ENCODE measurements at places on chromosomes 16 and 17. TPM values are rescaled to one million over a fixed set of nuclear protein-coding genes. Genes with fewer than 3 reads are reported as not detected.

TVP23A gene
- total RNA-seq = not detected

NPIPA8 gene
- total RNA-seq = not detected

FN3K gene
- 4.2 TPM for total RNA-seq

CHST5 gene
- not detected for total RNA-seq

MYH11 gene
- total RNA-seq = not detected

CHST6 gene
- 1.5 TPM for total RNA-seq

PCGF2 gene
- total RNA-seq = 6.4 TPM

KRT24 gene
- total RNA-seq = not detected

RDM1 gene
- 0.26 TPM for total RNA-seq

KRTAP4-5 gene
- total RNA-seq = not detected

NKD1 gene
- total RNA-seq = 0.07 TPM

PRDM7 gene
- not detected for total RNA-seq

GRCh38 chr17:17911001-17911613 is 61.1 kb downstream of the TOM1L2 start:
- no peak for DNase-seq

- DNase-seq = no peak
These were observed 77.0 kb downstream of the MRC2 start for GRCh38 chr17:62704381-62704971.

DNA sequence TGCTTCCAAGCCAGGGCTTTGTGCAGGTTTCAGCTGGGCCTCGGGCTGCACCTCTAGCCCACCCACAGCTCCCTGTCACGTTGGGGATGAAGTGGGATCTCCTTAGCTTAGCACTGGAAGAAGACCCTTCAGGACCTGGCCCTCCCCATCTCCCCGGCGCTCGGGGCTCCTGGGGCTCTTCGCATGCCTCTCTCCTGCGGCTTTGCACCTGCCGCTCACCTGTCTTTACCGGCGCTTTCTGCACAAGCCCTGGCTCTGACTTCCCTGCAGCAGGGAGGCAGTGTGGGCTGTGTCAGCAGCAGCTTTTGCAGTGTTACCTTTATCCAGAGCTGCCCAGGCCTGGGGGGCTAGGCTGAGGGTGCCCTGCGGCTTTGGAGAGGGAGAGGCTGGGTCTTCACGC is 52.3 kb downstream of the NT5M start:
- DNase-seq = no peak

DNA sequence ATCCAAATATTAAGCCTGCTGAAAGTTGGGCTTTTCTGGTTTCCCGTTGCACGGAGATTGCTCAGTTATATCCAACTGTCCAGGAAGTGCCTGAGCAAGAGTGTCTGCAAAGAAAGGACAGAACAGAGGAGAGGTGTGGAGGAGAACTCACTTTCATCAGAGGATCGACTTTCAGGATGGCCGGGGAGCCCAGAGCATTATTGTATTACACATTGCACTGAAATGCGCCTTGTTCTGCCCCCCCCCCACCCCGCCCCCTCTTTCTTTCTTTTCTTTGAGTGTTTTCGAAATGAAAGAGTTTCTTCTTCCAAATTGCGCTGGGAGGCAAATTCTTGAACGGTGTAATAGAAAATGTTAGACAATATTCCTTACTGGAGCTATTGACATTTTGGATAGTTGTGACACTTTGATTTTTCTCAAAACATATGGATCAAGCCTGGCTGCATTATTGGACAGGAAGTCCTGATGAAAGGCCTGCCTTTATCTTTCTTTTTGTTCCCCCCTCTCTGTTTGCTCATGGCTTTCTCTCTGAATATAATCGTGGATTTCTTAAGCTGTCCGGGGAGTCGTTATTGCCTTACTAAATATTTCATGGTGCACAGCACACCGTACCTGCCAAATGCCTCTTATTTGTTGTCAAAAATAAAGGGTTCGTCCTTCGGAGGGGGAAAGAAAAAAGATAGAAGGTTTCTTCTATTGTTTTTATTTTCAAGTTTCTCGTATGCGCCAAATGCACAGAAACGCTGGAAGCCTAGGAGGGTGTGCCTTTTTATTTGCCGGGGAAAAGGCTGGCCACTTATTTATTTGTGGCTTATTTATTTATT is 110.8 kb downstream of the IRX3 start:
- DNase-seq = no peak

GRCh38 chr17:40915199-40915661 is 22.2 kb downstream of the KRT23 start:
- no peak for DNase-seq

GRCh38 chr16:89200850-89201411 is 594 bp upstream of the SLC22A31 start:
- no peak for DNase-seq

DNA sequence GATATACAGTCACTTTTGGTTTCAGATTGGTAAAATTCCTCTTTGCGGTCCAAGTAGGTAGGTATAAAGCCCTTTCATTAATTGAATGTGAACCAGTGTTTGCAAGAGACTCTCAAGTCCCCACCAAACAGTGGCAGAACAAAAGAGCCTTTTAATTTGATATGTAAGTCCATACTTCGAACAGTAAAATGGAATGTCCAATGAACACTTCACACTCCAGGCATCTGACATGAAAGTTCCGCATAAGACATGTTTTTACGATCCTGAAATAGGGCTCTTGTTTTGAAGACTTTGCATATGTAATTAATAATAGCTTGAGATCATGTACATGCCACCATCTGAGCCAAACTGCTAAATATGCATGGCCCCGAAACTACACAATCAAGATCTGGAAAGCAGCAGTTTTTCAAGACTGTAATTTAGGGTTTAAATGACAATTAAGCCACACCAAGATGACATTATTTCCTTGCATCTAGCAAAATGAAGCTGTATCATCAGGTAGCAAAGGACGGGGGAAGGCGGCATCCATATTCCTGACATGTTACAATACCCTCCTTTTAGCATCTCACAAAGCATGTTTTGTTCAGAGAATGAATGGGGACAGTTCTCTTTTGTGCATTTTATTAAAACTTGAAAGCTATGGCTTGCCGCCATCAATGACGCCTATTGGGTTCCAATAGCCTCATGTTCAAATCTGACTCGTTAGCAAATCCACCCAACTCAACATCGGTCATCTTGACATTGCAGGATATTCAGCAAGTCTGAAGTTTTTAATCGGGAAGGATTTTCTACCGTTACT is 39.4 kb downstream of the LITAF start:
- no peak for DNase-seq

DNA sequence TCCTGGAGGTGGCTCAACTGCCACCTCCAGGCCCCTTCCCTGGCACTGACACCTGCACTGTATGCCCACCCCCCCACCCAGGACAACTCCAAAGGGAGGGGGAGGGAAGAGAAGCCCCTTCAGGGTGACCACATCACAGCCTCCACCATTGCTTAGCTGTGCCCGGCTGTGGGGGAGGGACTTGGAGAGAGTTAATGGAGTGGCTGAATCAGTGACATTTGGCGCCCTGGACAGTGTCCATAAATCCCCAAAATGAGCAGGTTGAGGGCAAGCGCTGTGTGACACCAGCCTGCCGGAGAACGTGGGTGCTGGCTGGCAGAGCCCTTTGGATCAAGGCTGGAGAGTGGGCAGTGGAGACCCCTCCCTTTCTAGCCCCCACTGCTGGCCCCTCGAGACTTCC is 883 bp downstream of the USH1G start:
- DNase-seq = no peak

- no peak for DNase-seq
These were observed 13.7 kb downstream of the CACNG1 start for GRCh38 chr17:67058036-67058435.

- no peak for DNase-seq
These were observed 281.8 kb downstream of the HAPSTR1 start for GRCh38 chr16:9372934-9373890.

DNA sequence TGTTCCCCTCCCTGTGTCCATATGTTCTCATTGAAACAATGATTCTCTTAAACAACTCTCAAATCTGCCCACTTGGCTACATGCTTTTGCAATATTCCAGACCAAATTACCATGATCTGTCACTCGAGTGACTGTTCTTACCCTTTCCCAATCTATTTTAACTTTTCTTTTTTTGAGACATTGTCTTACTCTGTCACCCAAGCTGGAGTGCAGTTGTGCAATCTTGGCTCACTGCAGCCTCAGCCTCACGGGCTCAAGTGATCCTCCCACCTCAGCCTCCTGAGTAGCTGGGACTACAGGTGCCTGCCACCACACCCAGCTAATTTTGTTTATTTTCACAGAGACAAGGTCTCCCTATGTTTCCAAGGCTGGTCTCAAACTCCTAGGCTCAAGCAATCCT is 58.8 kb upstream of the CLEC18A start:
- DNase-seq = no peak

- no peak for DNase-seq
These were observed 55.6 kb downstream of the GRB7 start for GRCh38 chr17:39793301-39793872.

DNA sequence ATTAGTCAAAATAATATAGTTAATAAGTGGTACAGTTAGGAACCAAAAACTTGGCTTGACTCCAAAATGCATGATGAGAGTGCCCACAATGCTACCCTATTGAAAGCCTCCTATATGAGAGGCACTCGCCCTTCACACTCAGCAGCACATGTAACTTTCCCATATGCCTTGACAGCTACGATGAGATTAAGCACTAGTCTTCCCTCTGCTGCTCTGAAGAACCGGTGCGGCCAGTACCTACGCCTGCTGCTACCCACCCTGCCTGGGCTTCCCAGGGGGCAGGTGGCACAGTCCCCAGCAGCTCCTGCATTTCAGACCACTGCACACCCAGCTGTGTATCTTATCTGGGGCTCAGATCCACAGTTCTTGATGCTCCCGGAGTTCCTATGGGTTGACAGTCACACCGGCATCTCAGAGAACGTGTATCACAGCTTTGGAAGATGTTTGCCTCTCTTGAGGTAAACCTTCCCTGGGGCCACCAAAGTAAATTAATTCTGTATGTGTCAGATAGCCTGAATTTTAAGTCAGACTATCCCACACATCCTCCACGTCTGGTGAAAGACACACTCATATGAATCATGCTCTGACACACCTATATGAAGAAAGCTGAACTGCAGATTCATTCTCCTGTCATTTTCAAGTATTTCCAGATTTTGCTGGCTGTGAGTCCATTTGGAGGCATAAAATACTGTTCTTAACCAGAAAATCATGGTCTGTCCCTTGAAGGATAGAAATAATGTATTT is 77.8 kb downstream of the MYH10 start:
- DNase-seq = no peak

DNA sequence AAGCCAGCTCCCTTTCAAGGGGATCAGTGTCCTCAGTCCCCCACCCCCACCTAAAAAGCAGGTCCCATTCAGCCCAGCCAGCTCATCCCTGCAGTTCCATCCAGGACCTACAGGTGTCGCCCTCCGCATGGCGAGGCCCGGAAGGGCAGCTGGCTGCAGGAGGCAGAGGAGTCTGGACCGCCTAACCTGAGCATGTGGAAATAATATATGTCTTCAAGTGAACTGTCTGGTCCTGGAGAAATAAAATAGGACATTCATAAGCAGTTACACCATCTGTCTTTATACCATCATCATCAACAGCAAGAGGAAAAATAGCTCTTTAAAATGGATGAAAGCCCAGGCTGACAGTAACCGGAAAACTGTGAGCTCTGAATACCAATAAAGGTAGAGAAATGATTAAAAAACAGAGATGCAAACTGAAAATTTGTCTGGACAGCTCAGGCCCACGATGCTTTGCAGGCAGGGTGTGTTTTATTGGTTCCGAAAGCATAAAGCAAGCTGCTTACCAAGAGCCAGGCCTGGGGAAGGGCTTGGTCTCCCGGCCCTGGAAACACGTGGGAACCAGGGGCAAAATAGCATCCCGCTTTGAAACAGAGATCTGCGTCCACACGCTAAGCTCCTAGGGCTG is 215.2 kb downstream of the ZFHX3 start:
- DNase-seq = no peak

DNA sequence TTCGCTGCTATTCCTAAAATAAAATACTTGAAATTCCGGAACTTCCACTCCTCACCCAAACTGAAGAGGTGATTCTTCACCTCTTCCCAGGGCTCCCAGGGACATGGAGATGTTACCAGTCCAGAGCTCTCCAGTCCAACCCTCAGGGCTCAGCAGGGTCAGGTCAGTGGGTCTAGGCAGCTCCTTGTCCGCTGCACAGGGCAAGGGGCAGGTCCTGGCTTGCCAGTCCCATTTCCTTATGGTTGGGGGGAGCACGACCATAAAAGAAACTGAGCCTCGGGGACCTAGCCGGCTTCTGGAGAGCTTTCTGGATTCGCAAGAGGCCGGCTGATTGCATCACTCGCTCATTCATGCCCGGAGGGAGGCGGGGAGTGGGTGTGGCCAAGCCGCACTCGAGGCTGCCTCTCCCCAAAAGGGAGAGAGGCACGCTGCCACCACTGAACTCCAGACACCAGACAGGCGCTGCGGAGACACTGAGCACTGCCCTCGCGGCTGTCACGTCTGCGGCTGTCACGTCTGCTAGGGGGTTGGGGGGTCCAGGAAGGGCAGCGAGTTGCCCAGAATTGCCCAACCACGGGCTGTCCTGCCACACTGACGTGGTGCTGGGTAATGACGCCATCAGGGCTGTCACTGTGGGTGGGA is 15.8 kb downstream of the SLC7A5 start:
- DNase-seq = no peak

GRCh38 chr17:14398766-14399165 is 97.9 kb downstream of the HS3ST3B1 start:
- no peak for DNase-seq

DNA sequence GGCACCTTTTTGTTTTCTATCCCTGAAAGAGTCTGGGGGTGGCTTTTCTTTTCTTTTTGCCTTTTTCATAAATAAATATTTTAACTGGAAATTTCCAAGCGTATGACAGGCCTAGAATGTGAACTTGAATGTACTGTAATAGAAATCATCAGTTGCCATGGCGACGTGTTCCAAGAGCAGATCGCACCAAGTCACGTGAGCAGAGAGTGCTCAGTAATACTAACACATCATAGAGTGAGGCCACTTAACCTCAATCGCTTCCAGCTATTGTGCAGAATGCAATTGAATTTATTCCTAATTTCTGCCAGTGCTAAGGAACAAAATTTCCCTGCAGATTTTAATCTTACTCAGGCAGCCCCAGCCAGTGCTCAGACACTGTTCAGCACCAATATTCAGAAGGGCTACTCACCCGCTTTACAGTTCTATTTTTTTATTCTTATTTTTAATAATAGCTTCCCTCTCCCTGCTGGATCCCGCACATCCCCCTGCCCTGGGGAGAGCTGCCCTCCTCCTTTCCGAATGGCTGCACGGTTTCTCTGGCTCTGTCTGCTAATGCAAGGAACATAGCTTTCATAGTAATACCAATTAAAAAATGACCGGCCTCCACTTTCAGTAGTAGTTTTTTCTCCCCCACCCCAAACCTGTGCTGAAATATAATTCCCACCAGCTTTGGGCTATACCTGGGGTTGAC is 26.2 kb upstream of the PMFBP1 start:
- peak; percentile 80 for DNase-seq

All from pulmonary artery endothelial cell (primary cell).